NCI-H1092 treated with DMSO at 0.1 percent for 48 hours (cell line): ENCODE measurements at places on chromosomes 12 and 14.

GRCh38 chr12:88413646-88414045 lies 166.6 kb downstream of the KITLG start:
- DNase-seq, result no peak

DNA sequence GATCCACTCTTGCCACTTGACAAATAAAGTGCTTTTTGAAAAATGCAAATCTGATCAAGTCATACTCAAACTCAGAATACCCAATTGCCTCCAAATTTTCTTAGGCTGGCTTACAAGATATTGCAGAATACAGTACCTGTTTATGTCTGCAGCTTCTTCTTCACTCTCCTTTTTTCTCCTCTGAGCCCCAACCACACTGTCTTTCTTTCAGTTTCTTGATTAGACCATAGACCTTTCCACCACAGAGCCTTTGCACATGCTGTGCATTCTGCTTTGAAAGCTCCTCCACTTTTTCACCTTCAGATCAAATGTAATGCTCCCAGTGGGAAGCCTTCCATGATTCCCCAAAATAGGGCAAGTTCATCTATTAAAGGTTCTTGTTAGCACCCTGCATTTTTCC lies 13.9 kb upstream of the GYS2 start:
- DNase-seq, result no peak

GRCh38 chr12:109421355-109422087 lies 55.6 kb downstream of the KCTD10 start:
- no peak for DNase-seq

DNA sequence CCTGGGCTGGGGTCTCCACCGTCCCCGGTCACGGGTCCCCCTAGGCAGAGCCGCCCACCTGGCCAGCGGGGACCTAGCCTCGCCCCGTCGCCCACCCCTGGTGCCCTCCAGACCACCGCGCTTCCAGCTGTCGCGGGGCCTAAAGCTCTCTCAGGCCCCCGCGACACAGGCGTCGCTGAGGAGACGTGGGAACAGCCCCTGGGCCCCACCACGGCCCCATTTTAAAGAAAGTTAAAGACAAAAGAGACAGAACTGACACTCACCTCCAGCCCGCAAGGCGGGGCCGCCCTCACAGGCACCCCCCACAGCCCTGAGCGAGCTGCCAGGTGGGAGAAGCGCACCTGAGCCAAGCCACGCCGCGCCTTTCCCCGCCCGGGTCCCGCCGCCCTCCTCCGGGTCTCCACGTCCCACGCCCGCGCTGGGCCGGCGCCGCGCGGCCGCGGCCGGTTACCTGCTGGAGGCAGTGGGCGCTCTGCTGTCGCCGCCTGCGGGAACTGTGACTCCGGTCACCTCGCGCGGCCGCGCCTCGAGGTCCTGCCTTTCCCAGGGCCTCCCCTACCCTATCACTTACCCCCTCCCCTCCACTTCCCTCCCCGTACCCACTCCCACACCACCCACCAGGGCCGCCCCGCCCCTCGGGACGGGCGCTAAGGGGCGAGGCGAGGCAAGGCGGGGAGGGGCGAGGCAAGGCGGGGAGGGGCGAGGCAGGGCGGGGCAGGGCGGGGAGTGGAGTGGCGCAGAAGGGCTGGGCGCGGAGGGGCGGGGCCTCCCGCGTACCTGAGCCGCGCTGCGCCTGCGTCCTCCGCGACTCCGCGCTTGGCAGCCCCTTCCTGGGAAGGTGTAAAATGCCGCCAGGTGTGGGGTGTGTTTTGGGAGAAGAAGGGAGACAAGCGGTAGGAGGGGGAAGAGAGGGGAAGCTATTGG lies 31.2 kb downstream of the TC2N start:
- peak; percentile 14 for DNase-seq

- DNase-seq, result no peak
Observed at GRCh38 chr12:75690296-75690955, 179.0 kb upstream of the KRR1 start.

- DNase-seq, result no peak
Observed at GRCh38 chr14:54829486-54830224, 73.0 kb downstream of the GCH1 start.

DNA sequence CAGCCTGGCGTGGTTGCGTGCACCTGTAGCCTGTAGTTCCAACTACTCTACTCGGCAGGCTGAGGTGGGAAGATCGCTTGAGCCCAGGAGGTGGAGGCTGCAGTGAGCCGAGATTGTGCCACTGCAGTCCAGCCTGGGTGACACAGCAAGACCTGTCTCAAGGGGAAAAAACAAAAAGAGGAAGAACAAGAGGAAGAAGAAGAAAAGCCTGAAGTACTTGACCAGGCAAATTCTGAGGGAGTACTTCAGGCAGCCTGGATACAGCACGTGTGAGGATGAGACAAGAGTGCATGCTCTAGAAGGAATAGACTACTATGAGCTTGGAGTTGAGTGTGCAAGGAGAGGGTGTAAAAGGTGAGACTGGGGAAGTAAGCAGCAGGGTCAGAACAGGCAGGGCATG lies 1.8 kb downstream of the GDF3 start:
- no peak for DNase-seq

DNA sequence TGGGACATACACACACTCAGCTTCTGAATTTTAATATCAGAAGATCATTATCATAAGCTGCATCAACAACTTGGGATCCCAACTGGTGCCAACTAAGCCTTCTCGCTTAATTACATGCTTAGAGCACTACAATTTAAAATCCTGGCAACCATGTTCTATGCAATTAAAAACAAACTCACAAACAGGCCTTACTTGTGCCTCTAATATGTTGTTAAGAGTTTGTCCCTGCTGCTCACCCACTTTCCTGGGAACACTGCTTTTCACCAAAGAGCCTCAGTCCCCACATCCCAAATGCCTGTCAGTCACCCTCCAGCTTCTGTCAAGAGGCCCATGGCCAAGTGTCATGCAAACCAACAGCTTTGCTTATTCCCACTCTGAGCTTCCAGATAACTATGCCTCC lies 69.7 kb downstream of the TTC9 start:
- DNase-seq, result no peak

- no peak for DNase-seq
Observed at GRCh38 chr12:75923964-75924666, 107.5 kb downstream of the PHLDA1 start.

GRCh38 chr12:49720214-49720613 lies 13.0 kb upstream of the FMNL3 start:
- DNase-seq, result no peak

DNA sequence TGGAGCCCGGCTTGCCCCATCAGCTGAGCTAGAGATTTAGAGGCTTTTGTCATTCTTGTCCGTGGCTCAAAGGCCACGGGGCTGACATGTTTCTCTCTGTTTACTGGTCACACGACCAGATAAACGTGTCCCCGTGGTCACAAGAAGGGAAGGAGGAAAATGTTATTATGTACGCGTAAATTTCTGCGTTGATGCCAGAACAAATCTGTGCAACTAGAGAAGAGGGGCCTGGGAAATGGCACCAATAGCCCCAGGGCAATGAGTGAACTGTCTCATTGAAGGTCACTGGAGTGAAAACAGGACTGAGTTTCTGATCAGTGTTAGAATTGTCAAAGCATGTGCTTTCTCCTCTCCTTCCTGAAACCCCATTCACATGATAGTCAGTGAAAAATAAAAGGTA lies 25.3 kb downstream of the OAS2 start:
- DNase-seq, result no peak

DNA sequence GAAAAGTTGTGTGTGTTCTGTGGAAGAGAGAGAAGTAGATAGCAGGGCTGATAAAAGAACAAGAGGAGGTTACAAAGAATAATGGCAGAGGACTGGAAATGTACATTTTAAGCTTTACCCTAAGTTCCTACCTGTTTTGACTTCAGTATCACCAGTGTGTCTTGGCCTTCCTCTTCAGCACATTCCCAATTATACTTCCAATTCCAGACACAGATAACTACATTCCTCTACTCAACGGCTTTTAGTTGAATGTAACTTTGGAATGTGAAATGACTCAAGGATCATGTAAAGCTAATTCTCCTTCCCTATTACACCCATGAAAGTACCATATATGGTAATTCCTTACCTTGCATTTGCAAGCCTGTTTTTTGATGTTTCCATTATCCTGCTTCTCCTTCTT lies 5.0 kb downstream of the MGST1 start:
- no peak for DNase-seq

- DNase-seq, result no peak
Observed at GRCh38 chr12:6923003-6923732, 4.6 kb upstream of the ATN1 start.

DNA sequence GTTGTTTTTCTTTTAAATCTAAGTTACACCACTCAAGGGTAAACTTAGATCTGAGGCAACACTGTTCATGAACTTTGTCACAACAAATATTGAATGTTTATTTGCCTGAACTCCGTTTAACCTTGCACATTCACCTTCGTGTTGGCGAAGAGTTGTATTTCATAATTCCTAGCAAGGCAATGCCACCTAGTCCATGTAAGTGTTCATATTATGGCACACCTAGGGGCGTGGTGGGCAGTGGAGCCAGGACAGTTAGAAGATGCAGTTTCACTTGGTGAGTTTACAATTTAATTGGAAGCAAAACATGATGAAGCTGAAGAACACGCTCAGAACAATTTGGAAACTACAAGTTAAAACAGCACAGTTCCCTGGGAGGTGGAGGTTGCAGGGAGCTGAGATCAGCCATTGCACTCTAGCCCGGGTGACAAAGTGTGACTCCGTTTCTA lies 30.4 kb upstream of the GNPNAT1 start:
- DNase-seq, result no peak

- peak; percentile 68 for DNase-seq
Observed at GRCh38 chr12:51591016-51591901, at the start of gene SCN8A. Gene SCN8A (plus strand): TSS chr12:51591233. CDS start chr12:51662818, 71,585 bp downstream.

- DNase-seq, result no peak
Observed at GRCh38 chr12:100993916-100994450, 199.4 kb downstream of the ANO4 start.

GRCh38 chr12:51813931-51814310 lies 34.6 kb downstream of the FIGNL2 start:
- DNase-seq, result no peak

DNA sequence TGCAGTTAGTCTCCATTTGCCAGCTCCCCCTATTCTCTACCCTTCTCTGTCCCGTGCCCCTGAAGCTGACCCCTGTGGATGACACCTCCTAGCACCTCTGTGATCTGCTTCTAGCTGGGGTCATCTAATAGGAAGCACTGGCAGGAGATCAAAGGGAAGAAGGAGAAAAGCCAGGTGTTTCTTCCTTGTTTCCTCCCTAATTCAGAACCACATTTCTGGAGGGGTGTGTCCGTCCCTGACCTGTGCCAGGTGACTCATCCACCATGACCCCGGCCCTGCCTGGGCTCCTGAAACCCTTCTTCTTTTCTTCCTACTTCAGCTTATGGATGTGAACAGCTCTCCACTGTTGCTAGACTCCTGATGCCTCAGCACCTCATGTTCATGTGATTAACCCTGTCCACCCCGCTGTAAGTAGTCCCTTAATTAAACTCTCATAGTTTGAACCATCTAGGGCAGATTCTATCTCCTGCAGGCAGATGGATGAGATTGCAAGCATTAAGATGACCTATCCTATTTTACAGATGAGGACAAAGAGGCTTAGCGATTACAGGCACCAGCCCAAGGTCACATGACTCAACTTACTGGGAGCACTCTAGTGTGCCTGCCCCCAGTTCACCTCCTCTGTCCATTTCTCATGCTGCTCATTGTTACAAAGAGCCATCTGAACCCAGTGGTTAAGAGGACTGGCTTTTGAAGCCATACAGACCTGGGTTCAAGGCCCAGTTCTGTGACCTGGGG lies 770.5 kb downstream of the MED13L start:
- no peak for DNase-seq

- no peak for DNase-seq
Observed at GRCh38 chr12:110717037-110717436, 25.7 kb downstream of the PPP1CC start.

DNA sequence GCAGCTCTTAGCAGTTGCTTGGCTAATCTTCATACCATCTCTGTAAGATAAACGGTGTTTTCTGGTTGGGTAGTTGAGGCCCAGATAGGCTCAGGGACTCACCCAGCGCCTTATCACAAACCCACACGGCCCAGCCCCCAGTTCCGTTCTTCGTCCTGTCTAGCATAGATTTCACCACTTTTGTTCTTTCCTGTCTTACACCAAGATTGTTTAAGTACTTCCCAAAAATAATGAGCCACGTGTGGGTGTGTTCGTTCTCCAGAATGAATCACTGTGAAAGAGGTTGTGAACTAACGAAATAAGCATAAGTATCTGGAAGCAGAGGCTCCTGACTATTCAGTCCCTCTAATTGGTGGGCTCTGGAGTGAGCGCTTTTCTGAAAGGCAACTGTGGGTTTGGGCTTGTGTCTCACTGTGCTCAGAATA lies 21.4 kb downstream of the ACVR1B start:
- no peak for DNase-seq

- DNase-seq, result no peak
Observed at GRCh38 chr12:7075939-7076338, 15.4 kb downstream of the C1S start.

- no peak for DNase-seq
Observed at GRCh38 chr12:47323802-47324201, 244.0 kb upstream of the AMIGO2 start.

DNA sequence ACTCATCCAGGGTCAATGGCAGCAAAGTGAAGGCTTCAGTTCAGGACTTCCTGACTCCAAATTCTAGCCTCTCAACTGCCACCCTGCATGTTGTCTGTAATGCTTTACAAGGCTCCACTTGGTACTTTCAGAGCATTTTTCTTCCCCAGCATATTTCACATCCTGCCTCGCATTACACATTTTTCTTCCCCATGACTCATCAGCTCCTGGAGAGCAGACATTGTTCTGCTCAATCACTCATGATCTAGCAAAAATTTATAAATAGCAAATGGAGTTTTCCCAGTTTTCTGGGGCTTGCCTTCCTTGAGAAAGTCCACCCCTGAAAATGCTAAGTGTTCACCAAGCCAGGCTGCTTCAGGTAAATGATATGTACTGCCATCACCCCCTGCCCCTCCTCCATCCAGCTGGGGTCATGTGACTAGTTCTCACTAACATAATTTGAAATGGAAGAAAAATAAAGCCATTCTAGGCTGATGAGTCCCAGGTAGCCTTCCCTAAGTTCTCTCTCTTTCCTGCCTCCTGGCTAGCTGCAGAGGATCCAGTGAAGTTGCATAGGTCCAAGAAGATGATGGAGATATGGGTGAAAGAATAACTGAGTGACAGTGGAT lies 69.4 kb downstream of the ARMH4 start:
- DNase-seq, result no peak

DNA sequence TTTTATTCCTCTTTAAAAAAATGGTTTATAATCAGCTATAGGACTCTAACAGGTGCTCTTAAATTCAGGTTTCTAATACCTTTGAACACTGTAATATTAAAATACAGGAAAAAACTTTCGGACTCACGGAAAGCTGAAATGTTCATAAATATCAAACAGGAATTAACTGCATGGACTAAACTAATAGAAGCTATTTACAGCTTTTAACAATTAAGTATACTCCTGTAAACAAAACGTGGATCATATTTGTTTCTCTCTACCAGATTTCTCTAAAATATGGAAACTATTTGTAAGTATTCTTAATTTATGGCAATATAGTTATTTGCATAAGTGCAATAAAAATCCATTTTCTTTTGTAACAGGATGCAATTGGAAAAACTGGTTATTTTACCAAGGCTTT lies 108.9 kb upstream of the RESF1 start:
- no peak for DNase-seq

DNA sequence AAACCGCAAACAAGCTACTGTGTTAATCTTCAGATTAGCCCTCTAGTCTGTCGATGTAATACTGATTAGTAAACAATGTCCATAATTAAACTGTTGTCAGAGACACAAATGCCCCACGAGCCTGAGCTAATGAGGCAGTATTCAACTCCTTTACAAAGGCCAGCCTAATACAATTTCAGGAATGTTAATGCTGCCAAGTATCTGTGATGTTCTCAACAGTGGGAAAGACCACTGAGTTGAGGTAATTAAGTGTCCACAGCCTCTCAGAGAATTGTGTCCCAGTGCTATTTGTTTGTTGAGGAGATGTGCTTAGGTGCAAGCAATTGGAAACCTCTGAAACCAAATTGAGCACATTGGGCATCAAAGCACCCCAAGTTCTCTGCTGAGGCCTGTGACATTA lies 139.4 kb upstream of the CDKN3 start:
- DNase-seq, result no peak
